Right renal cortex interstitium (tissue), 3 donors: ENCODE measurements at places on chromosomes 3 and 15. TPM values are rescaled to one million over a fixed set of nuclear protein-coding genes. Genes with fewer than 3 reads are reported as not detected.

LEKR1 gene
- 2.3 TPM for polyA plus RNA-seq

CADM2 gene
- polyA plus RNA-seq: 0.87 TPM

GPR62 gene
- 0.37 TPM for polyA plus RNA-seq

CCNB2 gene
- 44.1 TPM for polyA plus RNA-seq

BCL2A1 gene
- 1.1 TPM for polyA plus RNA-seq

TGM5 gene
- polyA plus RNA-seq: not detected

FILIP1L gene
- polyA plus RNA-seq: 22.5 TPM

BTLA gene
- polyA plus RNA-seq: 0.40 TPM

CCK gene
- polyA plus RNA-seq: 0.11 TPM

OIP5 gene
- polyA plus RNA-seq: 9.0 TPM

RARRES1 gene
- polyA plus RNA-seq: 11.3 TPM

KNL1 gene
- polyA plus RNA-seq: 18.6 TPM

FOXB1 gene
- polyA plus RNA-seq: 0.08 TPM

DNAH12 gene
- 1.1 TPM for polyA plus RNA-seq

GOLGA8Q gene
- 0.64 TPM for polyA plus RNA-seq

HRH1 gene
- polyA plus RNA-seq: 2.3 TPM

FRMD4B gene
- 42.9 TPM for polyA plus RNA-seq

ABI3BP gene
- 24.1 TPM for polyA plus RNA-seq

UROC1 gene
- 0.04 TPM for polyA plus RNA-seq

ERICH6 gene
- 0.50 TPM for polyA plus RNA-seq

FBXW12 gene
- polyA plus RNA-seq: 0.50 TPM

C3orf22 gene
- 0.11 TPM for polyA plus RNA-seq

GOLGA6A gene
- 0.36 TPM for polyA plus RNA-seq

IL16 gene
- polyA plus RNA-seq: 6.2 TPM

RBP2 gene
- 0.46 TPM for polyA plus RNA-seq

CDHR4 gene
- polyA plus RNA-seq: not detected

CIDEC gene
- 0.14 TPM for polyA plus RNA-seq

CFAP100 gene
- 0.53 TPM for polyA plus RNA-seq
